ENCODE measurements at places on chromosomes 7 and 10.

- H3K27me3 ChIP-seq, result no peaks in the 10 kb centered on the region
- no peaks in the 10 kb centered on the region for H3K36me3 ChIP-seq
- H3K4me1 ChIP-seq, result no peaks in the 10 kb centered on the region
- H3K4me3 ChIP-seq, result no peak overlapping the region
Measured at GRCh38 chr10:72146559-72147323, 58.4 kb upstream of the SPOCK2 start.

- no peak overlapping the region for H3K27ac ChIP-seq
- H3K27me3 ChIP-seq, result no peaks in the 10 kb centered on the region
- no peaks in the 10 kb centered on the region for H3K36me3 ChIP-seq
Measured at GRCh38 chr10:8416192-8416701, 361.8 kb downstream of the GATA3 start.

GRCh38 chr7:45987521-45988290 is 66.6 kb upstream of the IGFBP3 start:
- no peak overlapping the region for H3K27ac ChIP-seq
- no peak for DNase-seq
- no peaks in the 10 kb centered on the region for H3K36me3 ChIP-seq

GRCh38 chr10:118903251-118903650 is 126.3 kb upstream of the NANOS1 start:
- H3K4me3 ChIP-seq, result no peak overlapping the region
- no peaks in the 10 kb centered on the region for H3K27me3 ChIP-seq
- no peaks in the 10 kb centered on the region for H3K36me3 ChIP-seq
- no peak overlapping the region for H3K27ac ChIP-seq

GRCh38 chr10:13648425-13648824 is 61.7 kb downstream of the PRPF18 start:
- no peaks in the 10 kb centered on the region for H3K27me3 ChIP-seq
- peaks cover 83% of the 10 kb centered on the region for H3K36me3 ChIP-seq
- no peak overlapping the region for H3K4me3 ChIP-seq
- H3K4me1 ChIP-seq, result no peaks in the 10 kb centered on the region
- DNase-seq, result no peak

GRCh38 chr10:6399231-6399741 is 180.8 kb downstream of the PRKCQ start:
- H3K4me3 ChIP-seq, result no peak overlapping the region
- H3K4me1 ChIP-seq, result peaks cover 13% of the 10 kb centered on the region
- H3K27ac ChIP-seq, result no peak overlapping the region
- H3K36me3 ChIP-seq, result no peaks in the 10 kb centered on the region

Measured in astrocyte (in vitro differentiated cells and primary cell).